M059J (cell line): ENCODE measurements at places on chromosomes 12 and 14. TPM values are rescaled to one million over a fixed set of nuclear protein-coding genes. Genes with fewer than 3 reads are reported as not detected.

- no peak for DNase-seq
Measured at GRCh38 chr12:99917711-99918402, 66.9 kb downstream of the ANKS1B start.

DNA sequence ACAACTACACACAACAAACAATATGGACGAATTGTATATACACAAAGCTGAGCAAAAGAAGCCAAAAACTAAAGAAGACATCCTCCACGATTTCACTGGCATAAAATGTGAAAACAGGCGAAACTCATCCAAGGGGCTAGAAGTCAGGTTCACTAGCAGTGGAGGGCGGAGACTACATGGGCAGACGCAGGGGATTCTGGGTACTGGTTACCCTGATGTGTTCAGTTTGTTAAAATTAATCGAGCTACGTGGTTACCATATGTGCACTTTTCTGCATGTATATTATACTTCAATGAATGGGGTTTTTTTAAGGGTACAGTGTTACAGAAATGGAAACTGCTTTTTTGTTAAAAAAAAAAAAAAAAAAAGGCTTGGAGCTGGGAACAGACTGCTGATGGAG is 12.3 kb downstream of the KDM2B start:
- no peak for DNase-seq

GRCh38 chr12:89707703-89708564 is 704 bp downstream of the ATP2B1 start:
- DNase-seq: peak; percentile 43

DNA sequence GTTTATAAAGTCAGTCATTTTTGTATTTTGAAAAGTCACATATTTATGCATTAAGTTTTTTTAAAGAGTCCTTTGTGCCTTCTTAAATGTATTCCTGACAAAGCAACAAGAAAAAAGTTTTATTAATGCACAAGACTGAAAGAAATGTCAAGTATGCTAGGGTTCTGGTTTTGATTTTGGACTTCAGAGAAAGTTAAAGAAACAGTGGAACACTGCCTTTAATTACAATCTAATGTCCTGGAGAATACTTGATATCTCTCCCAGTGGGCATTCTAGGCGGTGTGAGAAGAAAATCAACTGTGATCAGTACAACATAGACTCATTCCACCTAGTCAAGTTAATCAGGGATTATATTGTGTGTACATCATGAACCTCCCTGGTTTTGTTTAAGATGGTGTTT is 49.9 kb downstream of the PRICKLE1 start:
- no peak for DNase-seq

DNA sequence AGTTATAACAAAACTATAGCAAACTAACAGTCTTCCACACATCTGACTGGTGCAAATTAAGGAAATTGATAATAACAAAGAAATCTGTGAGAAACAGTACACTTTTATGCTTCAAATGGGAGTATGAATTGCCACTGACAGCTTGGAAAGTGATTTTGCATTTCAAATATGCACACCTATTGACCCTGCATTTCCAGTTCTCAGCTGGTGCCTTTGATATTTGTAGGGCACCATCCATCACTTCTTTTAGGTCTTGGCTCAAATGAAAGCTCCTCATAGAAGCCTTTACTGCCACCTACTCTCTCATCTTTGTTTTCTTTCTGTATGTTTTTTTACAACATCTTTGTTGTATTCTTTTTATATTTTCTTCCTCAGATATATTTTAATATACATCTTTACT is 125.1 kb downstream of the ST8SIA1 start:
- no peak for DNase-seq

DNA sequence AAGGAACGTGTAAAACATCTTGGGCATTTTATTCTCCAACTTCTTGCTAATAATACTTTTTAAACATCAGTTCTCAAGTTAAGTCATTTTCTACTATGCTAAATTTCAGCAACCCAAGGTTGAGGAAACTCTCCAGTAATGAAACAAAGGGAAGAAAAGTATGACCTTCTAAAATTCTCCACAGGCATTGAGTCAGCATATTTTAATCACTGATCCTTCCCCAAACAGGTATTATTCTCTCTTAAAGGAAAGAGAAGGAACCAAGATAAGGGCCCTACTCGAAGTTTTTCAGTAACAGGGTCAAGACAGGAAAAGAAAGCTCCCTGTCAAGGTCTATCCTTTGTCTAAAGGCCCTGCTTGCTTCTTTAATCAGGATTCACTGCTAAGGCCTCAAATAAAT is 3.0 kb downstream of the KICS2 start:
- DNase-seq: no peak

DNA sequence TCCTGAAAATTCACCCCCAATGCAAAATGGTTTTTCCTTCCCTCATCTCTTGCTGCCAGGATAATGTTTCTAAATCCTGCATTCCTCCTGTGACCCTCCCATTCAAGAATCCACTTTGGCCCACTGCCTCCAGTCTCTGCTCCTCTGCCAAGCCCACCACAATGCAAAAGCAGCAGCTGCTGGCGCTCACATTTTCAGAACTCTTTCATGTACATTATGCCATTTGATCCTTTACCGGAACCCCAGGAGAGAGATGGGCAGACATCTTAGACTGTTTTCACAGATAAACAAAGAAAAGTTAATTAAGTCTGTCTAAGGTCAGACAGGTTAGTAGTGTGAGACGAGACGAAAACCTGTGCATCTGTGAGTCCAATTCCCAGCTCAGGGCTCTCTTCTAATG is 12.9 kb downstream of the LRIG3 start:
- DNase-seq: no peak

DNA sequence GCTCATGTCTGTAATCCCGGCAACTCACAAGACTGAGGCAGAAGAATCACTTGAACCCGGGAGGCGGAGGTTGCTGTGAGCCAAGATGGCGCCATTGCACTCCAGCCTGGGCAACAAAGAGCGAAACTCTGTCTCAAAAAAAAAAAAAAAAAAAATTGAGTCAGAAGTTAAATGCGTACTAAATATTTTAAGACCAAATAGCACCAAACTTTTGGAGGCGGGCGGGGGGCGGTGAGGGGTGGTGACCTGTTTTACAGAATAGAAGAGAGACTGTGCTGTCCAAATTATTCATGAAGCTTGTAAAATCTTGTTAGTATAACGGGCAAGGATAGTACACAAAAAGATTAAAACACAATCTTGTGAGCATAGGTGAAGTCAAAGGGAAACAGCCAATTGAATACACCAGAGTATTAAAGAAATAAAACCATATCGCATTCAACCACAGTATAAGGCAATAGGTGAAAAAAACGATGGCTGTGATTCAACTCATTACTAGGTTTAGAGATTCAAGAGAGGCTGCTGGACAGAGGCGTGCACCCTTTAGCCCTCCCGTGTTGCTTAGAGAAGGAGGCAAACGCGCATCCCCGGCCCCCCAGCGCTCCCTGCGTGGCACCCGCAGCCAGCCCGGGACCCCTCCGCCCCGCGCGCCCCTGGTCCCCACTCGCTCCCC is 571 bp downstream of the ZNF891 start:
- peak; percentile 47 for DNase-seq

- DNase-seq: no peak
Measured at GRCh38 chr12:90166671-90167070, 458.0 kb upstream of the ATP2B1 start.

DNA sequence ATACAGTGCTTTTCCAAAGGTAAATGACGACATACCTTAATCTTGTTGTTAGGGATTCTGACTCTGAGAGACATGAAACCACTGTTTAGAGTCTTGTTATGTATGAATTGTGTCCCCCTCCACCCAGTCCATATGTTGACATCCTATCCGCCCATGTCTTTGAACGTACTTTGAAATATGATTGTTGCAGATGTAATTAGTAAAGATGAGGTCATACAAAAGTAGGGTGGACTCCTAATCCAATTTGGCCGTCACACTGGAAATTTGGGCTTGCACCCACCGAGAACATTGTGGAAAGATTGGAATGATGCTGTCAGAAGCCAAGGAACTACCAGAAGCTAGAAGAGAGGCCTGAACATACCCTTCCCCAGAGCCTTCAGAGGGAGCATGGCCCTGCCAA is 62.2 kb downstream of the RGS6 start:
- DNase-seq: no peak

- DNase-seq: no peak
Measured at GRCh38 chr14:101927859-101928258, 36.5 kb upstream of the DYNC1H1 start.

DNA sequence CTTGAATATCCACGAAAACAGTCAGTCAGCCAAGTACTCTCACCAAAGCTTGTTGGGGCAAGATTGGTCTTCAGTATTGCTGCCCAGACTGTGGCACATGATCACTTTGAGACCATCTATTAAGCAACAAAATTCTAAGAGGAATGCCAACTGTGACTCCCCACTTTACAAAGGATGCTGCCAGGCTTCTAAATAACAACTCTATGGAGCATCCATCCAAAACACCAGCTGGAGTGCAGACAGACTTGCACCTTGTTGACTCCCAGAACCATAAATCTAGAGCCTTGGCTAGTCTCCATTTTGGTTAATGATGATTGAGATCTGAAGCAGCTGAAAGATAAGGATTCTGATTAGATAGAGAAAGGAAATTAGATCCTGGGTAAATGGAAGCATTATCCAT is 132.8 kb downstream of the DIO2 start:
- DNase-seq: no peak

DNA sequence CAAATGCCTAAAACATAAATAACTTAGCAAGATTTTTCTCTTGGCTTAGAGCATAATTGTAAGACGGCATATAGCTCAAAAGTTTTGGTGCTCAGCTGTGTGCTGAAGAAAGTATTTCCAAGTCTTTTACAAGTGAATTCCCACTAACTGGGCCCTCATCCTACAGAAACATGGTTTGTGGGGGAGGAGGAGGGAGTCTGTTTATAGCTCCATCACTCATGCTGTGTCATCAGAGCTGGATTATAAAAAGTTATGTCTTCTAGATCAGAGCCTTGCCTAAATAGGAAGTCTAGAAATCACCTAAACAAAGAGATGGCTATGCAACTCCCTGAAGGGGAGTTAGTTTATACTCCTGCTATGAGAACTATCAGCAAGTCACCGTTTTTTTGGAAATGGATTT is 65.9 kb upstream of the OTOGL start:
- DNase-seq: peak; percentile 86

DNA sequence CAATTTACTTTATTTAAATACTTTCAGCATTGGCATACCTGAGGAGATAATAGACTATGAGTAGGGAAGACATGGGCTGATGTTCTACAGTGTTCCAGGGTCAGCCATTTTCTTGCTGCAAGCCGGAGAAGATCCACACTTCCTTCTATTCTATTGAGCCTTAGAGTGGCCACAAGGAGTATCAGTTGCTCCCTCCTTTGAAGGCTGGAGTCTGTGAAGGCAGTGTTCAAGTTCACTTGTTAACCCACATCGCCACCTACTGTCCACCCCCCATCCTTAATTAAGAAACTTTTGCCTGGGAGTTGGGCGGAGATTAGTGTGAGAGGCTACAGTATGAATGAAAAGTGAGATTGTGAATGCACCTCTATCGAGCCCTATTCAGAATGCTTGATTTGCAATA is 666.6 kb downstream of the NRXN3 start:
- peak; percentile 41 for DNase-seq

DNA sequence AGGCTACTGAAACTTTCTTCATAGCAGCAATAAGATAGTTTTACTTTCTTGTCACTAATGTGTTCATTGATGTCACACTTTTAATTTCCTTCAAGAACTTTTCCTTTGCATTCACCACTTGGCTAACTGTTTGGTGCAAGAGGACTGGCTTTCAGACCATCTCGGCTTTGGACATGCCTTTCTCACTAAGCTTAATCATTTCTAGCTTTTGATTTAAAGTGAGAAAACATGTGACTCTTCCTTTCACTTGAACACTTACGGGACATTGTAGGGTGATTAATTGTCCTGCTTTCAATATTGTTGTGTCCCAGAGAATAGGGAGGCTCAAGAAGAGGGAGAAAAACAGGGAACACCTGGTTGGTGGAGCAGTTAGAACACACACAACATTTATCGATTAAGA is 41.9 kb downstream of the IFNG start:
- DNase-seq: no peak

GRCh38 chr12:13375583-13376345 is 179.2 kb downstream of the EMP1 start:
- DNase-seq: no peak

DNA sequence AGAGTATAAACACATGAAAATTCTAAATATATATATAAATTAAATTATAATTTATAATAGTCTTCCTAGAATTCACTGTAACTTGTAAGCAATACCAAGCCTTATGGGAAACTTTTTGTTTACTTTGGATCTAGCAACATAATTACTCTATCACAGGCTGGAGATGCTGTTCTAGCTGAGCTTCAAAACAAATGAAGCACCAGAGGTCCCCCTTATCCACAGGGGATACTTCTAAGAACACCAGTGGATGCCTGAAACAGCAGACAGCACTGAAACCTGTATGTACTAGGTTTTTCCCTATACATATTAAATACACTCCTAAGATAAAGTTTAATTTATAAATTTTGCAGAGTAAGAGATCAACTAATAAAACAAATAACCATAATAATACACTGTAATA is 96.6 kb downstream of the CDK17 start:
- no peak for DNase-seq

- no peak for DNase-seq
Measured at GRCh38 chr14:104451474-104451873, 128.1 kb upstream of the C14orf180 start.

- no peak for DNase-seq
Measured at GRCh38 chr12:67952787-67953186, 36.5 kb upstream of the IFNG-AS1 start.

- no peak for DNase-seq
Measured at GRCh38 chr14:96602186-96602585, 100.0 kb downstream of the PAPOLA start.

Gene NR1H4
- total RNA-seq: 0.10 and 0.20 TPM in 2 replicates

Gene TUNAR
- not detected in 2 replicates for total RNA-seq

Gene CCDC184
- total RNA-seq: 0.12 TPM in 1 of 2 replicates, not detected in the other

Gene BEST3
- total RNA-seq: 0.02 TPM in 1 of 2 replicates, not detected in the other

Gene PLEKHA5
- 17.3 and 19.6 TPM in 2 replicates for total RNA-seq

Gene OR4Q2
- total RNA-seq: not detected in 2 replicates

Gene ACSM4
- not detected in 2 replicates for total RNA-seq

Gene SSPN
- total RNA-seq: 2.5 and 4.1 TPM in 2 replicates

Gene MAP3K9
- total RNA-seq: 3.1 and 5.8 TPM in 2 replicates

Gene SALL2
- 1.1 and 2.3 TPM in 2 replicates for total RNA-seq
